GM18507 (cell line): ENCODE measurements at places on chromosomes 11 and 22.

DNA sequence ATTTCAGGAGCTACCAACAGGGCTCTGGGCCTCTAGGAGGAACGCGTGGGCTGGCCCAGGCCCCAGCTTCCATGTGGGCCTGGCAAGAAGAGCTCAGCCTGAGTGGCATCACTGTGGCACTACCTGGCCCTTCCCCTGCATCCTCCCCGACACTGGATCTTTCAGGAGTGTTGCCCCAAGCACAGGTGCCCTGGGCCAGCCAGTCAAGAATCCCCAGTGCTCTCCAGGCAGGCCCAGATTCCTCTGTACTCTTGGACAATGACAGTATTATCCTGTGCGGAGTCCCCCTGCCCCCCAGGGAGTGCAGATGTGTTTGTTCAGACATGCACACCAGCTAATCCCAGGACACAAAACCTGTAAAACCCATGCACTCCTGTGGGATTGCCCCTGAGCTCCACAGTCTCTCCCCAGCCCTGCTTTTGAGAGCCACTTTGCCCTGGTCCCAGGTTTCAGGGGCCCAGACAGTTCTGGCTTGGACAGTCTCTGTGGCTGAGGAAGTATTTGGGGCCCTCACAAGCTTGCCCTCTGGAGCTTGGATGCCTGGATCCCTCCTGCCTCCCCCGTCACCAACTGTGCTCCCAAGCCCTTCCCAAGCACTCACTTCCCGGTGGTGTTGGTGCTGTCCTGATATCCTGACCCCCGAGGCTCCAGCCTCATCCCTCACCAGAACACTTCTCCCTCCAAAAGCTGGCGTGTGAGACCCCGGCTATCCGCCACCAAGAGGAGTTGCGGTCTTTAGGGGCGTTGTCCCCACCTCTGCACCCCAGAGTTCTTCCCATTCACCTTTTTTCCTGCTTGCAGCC is 39.9 kb downstream of the KCNC1 start:
- DNase-seq = no peak

DNA sequence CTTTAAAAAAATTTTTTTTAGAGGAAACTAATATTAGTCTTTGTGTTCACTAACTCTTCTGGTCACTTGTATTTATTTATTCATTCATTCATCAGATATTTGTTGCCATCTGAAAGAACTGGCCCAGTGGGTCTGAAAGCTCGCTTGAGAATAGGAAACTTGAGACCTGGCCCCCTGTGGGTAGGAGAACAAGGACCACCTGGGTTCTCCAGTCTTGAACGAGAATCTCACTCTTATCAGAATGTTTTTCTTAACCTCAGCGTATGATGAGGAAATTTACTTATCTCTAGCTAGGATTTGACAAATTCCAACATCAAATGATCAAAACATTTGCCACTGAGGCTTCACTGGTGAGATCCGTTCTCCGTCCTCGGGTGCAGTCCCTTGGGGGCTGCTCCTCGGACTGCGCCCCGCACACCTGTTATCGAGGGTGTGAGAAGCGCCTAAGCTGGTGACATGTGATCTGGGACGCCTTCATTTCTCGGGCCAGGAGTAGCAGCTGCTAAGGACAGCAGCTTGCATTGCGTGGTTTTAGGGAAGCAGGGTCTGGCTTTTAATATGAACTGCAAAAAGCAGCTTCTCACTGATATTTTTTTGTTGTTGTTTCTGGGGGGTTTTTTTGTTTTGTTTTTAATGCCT is 6.3 kb downstream of the C22orf31 start:
- no peak for DNase-seq

- no peak for DNase-seq
Observed at GRCh38 chr11:16804104-16804947, 65.9 kb downstream of the C11orf58 start.

DNA sequence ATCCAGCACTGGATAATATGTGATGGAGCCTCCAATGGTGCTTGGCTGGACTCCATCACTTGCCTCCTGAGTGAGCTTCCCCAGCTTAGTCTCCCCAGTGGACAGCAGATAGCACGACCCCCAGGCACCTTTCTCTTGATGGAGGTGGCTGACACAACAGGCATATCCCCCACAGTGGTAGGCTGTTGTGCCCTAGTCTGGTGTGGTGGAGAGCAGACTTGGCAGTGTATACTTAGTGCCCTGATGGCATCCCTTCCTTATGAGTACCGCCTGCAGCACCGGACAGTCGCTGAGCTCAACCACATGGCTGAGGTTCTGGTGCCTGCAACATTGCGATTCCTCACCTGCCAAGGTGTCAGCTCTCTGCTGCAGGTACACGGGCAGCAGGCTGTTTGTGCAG is 50.1 kb downstream of the DNHD1 start:
- no peak for DNase-seq

- no peak for DNase-seq
Observed at GRCh38 chr11:77213029-77213579, 85.1 kb downstream of the MYO7A start.

DNA sequence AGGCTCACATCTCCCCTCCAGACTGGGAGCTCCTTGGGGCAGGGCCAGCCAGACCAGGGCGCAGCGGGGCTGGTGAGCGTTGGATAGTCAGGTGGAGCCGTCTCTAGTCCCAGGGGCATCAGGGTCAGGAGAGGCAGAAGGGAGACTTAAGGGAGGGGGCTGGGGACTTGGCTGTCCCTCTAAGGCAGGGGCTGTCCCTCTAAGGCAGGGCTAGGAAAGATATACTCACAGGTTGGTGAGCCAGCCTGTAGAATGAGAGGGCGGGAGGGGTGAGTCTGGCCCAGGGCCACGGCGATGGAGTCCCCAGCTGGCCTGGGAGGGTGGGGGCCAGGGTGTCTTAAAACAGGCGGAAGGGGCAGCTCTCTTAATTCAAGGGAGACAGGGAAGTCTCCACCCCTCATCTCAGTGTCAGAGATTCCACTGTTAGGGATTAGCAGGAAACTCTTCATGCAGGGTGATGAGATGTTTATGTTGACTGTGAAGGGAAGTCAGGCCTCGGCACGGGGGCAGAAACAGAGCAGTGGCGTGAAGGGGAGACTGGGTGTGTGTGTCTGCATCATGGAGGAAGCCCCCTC is 11.3 kb downstream of the P2RY2 start:
- no peak for DNase-seq

DNA sequence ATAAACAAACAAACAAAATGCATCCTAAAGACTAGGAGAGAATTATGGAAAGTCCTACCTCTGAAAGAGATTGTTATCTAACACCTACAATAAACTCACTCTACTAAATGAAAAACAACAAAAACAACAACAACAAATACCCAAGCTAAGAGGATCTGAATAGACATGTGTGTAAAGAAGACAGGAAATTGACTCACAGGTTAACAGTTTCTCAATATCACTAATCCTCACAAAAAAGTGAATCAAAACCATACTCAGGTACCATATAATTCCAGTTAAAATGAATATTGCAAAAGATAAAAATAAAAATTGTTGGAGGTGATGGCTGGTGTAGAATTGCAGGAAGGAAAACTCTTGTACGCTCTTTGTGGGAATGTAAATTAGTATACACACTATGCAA is 110.4 kb upstream of the TOP3B start:
- no peak for DNase-seq

DNA sequence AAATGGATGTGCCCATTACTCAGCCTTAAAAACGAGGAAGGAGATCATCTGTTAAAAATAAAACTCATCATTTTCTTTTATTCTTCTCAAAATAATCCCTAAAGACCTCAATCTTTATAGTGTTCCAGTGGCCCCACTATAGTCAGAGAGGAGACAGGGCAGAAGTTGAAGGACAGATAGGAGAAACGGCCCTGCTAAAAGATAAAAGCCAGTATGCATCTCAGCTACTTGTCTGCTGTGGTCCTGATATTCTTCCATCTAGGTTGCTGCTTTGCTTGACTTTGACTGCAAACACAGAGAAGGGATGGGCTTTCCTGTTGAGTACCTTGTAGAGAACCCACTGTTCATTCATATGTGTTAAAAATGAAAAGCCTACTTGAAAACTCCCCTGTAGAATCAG is 31.4 kb downstream of the NF2 start:
- DNase-seq = no peak

DNA sequence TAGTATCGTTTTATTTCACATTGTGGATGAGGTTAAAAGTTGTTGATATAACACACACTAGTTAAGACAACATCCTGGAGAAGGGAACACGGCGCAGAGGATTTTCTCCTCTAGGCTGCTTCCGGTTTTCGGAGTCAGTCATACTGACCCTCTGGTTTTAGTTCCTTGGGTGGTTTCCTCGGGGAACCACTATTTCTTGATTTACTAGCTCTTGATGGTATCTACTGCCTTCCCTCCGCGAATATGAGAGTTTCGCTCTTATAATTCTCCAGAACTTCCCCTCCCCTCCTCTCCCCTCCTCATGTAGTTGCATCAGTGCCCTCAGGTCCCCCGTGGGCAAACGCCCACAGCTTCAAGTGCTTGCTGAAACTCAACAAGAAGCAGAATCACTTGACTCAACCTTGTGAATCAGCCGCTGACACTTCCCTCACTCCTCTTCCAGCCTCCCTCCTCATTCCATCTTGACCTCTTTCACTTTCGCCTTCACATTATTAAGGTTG is 15.9 kb upstream of the APOBEC3A start:
- DNase-seq = peak; percentile 54

DNA sequence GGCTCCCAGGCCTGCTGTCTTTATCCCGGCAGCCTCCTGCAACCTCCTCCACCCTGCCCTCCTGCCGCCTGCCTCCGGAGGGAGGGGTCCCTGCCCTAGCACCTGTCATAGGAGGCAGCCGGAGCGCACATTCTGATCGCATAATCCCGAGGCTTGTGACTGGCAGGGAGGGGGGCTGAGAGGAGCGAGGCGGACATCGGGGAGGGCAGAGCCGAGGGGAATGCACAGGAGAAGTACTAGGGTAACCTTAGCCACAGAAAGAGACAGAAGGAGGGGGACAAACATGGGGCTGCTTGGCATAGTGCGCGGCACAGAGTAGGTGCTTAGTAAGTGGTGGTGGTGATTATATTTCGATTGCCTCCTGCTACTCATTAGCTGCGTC is 9.2 kb upstream of the ALX4 start:
- DNase-seq = no peak

DNA sequence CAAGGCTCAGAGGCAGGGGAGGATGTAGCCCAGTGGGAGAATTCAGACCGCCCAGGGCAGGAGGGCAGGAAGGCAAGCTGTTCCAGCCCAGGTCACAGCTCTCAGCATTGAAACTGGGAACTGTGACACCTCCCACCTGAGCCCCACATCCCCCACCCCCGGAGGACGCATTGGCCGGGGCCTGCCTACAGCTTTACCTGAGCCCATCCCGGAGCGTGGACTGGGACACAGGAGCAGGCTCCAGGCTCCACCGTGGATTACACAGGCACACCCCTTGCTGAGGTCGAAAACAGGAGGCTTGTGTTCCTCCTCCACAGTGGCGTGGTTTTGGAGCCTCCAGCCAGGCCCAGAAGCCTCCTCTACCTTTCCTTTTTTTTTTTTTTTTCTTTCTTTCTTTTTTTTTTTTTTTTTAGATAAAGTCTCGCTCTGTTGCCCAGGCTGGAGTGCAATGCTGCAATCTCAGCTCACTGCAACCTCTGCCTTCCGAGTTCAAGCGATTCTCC is 9.1 kb upstream of the PGA3 start:
- DNase-seq = no peak

- no peak for DNase-seq
Observed at GRCh38 chr11:1862588-1863351, 9.9 kb downstream of the LSP1 start.

GRCh38 chr11:64058494-64058893 is 22.8 kb downstream of the FLRT1 start:
- no peak for DNase-seq

- DNase-seq = no peak
Observed at GRCh38 chr11:69640260-69640994, 529 bp upstream of the CCND1 start.

DNA sequence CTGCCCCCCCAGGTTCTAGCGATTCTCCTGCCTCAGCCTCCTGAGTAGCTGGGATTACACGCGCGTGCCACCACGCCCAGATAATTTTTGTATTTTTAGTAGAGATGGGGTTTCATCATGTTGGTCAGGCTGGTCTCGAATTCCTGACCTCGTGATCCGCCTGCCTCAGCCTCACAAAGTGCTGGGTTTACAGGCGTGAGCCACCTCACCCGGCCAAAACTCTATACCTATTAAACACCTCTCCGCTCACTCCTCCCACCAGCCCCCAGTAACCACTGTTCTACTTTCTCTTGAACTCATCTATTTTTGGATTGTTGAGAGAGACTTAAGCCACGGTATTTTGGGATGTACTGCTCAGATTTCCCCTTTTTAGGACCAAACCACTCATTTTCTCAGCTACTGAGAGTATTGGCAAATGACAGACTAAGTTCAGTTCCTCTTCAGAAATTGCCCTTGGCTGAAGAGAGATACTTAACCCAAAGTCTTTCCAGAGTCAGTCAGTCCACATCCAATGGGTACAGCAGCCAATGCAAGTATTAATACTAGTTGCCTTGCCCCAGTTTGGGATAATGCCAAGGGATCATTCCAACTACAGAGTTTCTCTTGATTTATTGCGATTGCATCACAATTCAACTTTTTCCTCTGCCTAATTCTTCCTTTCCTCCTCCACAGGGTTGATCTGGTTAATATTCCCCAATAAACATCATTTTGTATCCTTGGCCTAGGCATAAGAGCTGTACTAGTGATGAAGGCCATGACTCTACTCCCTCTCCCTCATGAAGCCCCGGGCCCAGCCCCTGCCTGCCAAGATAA is 36.8 kb upstream of the CSTF3 start:
- DNase-seq = no peak

GRCh38 chr22:19447330-19448075 is at the start of gene C22orf39:
Gene C22orf39, minus strand, starts transcription at chr22:19447711. Its CDS starts 23 bp downstream, at chr22:19447688.
- DNase-seq = peak; percentile 93

GRCh38 chr11:27211370-27212127 is 151.5 kb downstream of the CCDC34 start:
- DNase-seq = no peak

DNA sequence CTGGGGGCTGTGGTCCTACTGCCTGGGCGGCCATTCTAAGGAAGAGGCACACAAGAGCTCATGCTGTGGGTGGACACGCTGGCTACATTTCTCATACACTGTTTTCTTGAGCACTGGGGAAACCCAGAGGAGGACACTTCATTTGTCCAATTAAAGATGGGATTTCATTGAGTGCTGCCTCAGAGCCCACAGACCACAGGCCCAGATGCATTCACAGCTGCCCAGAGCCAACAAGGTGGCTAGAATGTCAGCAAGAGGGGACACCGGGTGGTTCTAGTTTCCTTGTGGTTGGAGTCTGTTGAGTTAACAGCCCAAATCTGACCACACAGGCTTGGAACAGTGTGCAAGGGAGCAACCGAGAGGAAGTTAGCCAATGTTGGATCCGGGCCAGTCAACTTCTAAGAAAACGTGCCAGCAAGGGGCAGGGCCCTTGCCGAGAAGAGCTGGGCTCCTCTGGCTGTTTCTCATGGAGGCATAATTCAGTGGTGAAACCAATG is 35.0 kb upstream of the SORL1 start:
- peak; percentile 28 for DNase-seq

GRCh38 chr11:122187373-122188165 is 71.6 kb upstream of the BLID start:
- DNase-seq = no peak
